ENCODE measurements at places on chromosomes 7 and 10.

- no peak for DNase-seq
Observed at GRCh38 chr7:84191842-84192241, 2.7 kb downstream of the SEMA3A start.

GRCh38 chr10:133405272-133405671 lies 11.3 kb downstream of the MTG1 start:
- DNase-seq: no peak

DNA sequence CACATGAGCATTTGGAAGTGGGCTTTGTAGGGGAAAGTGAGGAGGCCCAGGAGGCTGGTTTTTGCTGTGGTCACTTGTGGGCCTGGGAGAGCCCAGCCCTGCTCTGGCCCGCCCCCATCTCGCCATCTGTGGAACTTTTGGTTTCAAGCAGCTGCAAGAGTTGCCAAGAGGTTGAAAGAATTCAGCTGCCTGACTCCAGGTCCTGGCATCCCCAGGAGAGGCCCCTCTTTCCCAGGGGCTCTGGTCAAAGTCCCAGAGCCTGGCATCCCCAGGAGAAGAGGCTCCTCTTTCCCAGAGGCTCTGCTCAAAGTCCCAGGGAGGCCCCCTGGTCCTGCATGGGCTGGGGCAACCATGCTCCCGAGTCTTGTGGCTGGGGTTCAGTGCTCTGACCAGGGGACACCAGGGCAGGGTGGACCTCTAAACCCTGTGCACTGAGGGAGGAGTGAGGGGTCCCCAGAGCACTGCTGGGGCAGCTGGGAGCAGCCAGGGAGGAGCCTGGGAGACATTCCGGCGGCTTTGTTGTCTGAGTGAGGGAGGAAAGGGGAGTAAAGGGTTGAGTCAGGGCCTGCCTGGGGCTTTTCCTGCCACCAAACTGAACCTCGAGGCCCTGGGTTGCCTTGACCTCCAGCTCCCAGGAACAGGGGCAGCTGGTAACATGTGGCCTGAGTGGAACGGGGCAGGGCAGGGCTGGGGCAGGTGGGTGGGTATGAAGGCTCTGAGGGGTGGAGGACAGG lies 27.7 kb upstream of the CSGALNACT2 start:
- DNase-seq: no peak

DNA sequence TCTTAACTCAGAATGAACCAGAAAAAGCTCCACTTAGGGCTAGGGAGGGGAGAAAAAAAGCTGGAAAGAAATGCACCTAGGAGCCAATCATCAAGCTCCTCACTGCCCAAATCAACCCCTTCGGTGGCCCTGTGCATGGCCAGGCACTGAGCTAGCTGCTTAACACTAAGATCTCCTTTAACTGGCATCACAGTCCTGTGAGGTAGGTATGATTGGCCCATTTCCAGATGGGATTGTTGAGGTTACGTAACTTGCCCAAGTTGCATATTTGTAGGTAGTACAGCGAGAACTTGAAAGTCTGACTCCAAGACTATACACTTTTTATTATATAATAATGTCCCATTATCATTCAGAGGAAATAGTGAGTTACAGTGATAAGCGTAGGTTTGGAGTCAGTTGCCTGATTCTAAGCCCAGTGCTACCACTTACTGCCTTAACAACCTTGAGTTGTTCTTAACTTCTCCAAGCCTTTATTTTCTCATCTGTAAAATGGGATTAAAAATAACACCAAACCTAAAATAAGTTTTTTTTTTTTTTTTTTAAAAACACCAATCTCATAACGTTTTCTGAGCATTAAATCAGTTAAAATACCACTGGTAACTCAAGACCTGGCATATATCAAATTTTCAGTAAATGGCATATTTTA lies 37.2 kb upstream of the ACSL5 start:
- no peak for DNase-seq

DNA sequence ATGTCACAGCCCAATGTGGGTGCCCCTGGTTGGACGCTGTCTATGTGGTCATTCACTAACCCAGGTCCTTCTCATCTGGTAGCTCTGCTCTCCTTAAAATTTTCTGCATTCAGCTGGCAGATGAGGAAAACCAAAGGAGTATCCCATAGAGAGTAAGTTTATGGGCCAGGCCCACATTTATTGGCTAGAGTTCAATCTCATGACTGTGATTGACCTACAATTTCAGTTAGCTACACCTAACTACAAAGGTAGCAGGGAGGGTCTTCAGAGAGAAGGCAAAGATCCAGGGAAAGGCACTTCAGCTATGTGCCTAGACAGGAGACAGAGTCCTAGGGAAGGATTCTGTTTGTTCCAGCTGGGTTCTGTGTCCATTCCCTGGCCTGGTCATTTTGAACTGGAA lies 23.7 kb upstream of the PPIF start:
- no peak for DNase-seq

GRCh38 chr10:46523962-46524471 lies 32.4 kb downstream of the GPRIN2 start:
- DNase-seq: no peak

GRCh38 chr10:22722626-22723169 lies 8.3 kb upstream of the PIP4K2A start:
- no peak for DNase-seq

Data from activated T-helper 9 cell treated with anti-CD3 and anti-CD28 coated beads, Interleukin-2, amount 50 U/mL, for 16 hours (primary cell).